Fibroblast of skin of scalp (primary cell): ENCODE measurements at places on chromosomes 1 and 21.

DNA sequence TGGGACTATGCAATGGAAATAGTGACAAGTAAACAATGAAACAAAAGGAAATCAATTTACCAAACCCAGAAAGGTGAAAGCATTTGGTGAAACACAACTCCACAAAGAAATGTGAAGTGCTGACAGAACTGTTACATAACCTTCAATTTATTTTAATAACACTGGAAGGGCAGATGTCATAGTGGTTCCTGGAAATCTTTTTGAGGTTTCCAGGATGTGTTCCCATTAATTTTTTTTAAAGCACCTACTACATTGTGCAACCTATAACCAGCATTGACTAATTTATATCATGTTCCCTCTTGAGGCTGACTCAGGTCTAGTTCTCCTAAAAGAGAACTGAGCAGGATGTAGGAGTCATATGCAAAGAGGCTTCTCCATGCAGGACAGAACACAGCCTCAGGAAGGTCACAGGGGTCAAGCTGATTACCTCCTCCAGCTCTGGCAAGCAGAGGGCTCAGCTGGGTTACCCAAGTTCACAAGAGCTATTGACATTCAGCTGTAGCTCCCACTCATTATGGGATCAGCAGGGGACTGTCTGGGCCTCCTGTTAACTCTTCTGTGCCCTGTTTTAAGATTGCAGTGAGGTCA, 157.1 kb upstream of the NRIP1 start:
- DNase-seq: no peak

GRCh38 chr1:157193219-157193618, 55.0 kb upstream of the ETV3 start:
- no peak for DNase-seq

DNA sequence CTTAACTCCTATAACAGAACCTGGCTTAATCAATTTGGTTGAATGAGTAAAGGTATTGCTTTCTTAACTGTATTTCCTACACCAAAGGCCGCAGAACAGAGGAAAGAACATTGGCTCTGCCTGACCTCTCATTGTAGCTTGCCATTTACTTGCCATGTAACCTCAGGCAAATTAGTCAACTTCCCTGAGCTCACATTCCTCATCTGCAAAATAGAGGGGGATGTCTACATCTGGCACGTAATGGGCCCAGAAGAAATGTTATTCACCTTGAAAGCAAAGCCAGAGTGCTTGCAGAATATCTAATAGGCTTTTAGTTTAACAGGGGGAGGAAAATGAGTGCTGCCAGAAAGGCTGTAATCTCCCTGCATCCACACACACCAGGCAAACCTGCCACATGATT, 44.3 kb downstream of the LAMC2 start:
- no peak for DNase-seq

GRCh38 chr21:34266351-34266750, 97.5 kb upstream of the KCNE2 start:
- no peak for DNase-seq

DNA sequence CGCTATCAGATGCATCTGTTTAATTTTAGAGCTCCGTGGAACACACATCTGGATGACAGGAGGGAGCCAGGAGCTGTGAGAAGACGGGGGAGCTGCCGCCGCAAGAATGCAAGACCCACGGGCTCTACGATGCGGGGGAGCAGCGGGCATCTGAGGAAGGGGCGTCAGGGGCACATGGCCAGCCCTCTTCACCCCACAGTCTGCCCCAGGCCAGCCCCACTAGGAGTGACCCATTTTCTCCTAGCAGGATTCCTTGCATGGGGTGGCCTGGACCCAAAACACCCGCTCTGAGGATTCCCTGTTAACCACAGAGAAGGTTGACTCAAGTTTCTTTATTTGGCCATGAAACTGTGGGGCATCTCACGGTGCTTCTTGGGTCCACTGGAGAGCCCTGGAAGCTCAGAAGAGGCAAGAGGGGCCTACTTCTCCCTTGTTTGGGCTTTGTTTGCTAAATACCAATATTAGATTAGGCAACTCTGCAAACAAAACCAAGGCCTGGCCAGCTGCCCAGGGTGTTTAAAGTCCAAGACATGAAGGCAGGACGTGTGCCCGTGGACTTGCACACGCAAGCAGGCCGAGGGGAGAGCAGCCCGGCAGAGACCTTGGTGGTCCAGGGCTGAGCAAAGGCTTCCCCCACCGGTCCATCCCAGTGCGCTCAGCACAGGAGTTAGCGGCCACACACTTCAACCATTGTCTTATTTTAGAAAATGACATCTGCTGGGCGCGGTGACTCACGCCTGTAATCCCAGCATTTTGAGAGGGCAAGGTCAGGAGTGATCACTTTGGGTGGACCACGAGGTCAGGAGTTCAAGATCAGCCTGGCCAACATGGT, 89.8 kb downstream of the DHRS3 start:
- DNase-seq: peak; percentile 50
